ENCODE measurements at places on chromosomes 2 and 18.

- DNase-seq = no peak
Observed at GRCh38 chr2:83826577-83826976, 632.5 kb downstream of the SUCLG1 start.

- no peak for DNase-seq
Observed at GRCh38 chr18:22471546-22472131, 53.9 kb upstream of the CTAGE1 start.

- no peak for DNase-seq
Observed at GRCh38 chr2:26974352-26974751, 3.9 kb downstream of the MAPRE3 start.

DNA sequence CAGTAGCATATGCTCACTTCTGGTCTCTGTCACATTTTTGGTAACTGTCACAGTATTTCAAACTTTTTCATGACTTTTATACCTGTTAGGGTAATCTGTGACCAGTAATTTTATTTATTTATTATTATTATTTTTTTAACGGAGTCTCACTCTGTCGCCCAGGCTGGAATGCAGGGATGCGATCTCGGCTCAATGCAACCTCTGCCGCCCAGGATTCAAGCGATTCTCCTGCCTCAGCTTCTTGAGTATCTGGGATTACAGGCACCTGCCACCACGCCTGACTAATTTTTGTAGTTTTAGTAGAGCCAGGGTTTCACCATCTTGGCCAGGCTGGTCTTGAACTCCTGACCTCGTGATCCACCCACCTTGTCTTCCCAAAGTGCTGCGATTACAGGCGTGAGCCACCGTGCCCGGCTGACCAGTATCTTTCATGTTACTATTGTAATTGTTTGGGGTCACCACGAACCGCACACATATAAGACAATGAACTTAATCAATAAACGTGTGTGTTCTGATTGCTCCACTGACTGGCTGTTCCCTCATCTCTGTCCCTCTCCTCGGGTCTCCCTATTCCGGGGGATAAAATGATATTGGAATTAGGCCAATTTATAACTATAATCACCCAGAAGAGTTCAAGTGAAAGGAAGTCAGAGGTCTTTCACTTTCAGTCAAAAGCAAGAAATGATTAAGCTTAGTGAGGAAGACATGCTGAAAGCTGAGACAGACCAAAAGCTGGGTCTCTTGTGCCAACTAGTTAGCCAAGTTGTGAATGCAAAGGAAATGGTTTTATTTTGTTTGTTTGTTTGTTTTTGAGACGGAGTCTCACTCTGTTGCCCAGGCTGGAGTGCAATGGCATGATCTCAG is 22.9 kb downstream of the TGIF1 start:
- DNase-seq = no peak

DNA sequence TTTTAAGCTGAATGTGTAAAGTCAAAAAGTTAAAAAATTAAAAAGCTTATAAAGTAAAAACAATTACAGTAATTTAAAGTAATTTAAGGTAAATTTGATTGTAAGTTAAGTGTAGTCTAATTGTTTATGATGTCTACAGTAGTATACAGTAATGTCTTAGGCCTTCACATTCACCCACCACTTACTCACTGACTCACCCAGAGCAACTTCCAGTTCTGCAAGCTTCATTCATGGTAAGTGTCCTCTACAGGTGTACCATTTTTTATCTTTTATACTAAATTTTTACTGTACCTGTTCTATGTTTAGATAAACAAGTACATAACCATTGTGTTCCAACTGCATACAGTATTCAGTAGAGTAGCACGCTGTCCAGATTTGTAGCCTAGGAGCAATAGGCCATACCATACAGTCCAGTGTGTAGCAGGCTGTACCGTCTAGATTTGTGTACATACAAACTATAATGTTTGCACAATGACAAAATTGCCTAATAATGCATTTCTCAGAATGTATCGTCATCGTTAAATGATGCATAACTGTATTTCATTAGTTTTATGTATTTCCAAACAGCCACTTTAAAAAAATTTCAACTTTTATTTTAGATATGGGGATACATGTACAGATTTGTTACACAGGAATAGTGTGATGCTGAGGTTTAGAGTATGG is 319.3 kb downstream of the DYSF start:
- DNase-seq = no peak

DNA sequence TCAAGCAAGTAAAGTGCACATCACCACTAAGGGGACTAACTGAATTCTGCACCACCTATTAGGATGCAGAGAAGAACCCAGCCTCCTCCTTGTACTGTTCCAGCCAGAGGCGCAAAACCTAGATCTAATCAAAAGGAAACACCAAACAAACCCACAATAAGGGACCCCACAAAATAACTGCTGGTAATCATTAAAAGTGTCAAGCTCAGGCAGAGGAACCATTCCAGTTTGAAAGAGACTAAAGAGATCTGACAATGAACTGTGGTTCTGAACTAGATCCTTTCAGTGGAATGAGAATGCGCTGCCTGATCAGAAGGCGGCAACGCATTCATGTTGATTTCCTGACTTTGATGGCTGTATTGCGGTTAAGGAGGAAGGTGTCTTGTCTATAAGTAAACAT is 16.8 kb downstream of the HDLBP start:
- DNase-seq = no peak

DNA sequence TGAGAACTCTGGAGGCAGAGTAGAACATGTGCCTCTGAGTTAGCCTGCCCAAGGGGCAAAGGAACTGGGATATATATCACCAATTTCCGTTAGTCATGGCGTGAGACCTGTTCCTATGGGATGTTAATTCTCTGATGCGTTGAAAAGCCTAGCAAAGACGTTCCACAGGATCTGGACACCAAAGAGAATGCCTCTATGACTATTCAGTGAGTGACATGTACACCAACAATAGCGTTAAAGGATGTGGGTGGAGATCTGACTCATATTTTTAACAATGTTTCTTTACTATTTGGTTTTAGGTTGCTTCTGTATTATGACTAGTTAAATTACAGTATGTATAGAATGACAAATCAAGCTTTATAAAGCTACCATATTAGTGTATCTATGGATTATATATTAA is 320.9 kb upstream of the MC4R start:
- no peak for DNase-seq

- no peak for DNase-seq
Observed at GRCh38 chr18:59340817-59341216, 18.2 kb downstream of the LMAN1 start.

- no peak for DNase-seq
Observed at GRCh38 chr2:99660616-99661406, 171.0 kb upstream of the REV1 start.

DNA sequence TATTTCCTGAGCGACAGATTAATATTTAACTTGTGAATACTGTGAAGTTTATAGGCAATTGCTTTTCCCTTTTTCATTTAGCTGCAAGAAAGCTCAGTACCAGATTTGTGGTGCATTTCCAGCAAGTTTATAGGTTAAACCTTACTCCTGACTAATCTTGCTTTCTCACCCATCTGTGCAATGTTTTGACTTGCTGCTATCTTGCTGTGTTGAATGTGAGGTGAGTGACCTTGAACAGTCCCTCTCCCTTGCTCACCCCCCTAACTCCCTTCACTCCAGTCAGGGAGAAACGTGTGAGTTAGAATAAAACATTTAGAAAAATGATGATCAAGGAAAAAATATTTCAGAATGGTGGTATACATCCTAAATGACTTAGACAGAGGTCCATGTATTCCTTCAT is 39.8 kb upstream of the PARD3B start:
- no peak for DNase-seq

DNA sequence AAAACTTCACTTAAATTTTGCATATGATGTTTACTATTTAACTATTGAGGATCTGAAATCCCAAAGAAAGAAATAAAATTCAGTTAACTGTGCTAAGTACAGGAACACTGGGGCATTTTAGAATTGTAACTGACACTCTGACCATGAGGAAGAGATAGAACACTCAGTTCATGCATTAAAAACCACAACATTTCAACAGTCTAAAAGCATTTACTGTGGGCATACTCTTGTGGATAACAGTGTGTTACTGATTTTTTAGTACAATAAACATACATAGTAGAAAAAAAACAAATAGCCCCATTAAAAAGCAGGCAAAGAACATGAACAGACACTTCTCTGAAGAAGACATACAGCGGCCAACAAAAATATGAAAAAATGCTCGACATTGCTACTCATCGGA is 1122.7 kb upstream of the PIK3C3 start:
- no peak for DNase-seq

DNA sequence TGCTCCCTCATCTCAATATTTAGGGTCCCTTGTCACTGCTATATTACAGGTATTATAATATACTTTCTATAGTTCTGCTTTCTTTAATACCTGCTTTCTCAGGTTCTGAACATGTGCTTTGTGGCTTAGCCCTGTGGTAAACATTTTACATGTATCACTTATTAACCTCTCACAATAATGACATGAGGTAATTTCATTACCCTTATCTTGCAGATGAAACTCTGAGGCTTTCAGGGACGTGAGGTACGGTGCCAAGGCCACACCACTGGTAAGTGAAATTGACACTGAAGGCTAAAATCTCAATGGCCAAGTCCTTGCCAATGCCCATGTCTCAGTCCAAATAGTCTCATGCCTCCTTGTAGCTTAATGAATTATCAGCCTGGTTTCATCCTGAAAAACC is 21.7 kb downstream of the LINC00305 start:
- no peak for DNase-seq

DNA sequence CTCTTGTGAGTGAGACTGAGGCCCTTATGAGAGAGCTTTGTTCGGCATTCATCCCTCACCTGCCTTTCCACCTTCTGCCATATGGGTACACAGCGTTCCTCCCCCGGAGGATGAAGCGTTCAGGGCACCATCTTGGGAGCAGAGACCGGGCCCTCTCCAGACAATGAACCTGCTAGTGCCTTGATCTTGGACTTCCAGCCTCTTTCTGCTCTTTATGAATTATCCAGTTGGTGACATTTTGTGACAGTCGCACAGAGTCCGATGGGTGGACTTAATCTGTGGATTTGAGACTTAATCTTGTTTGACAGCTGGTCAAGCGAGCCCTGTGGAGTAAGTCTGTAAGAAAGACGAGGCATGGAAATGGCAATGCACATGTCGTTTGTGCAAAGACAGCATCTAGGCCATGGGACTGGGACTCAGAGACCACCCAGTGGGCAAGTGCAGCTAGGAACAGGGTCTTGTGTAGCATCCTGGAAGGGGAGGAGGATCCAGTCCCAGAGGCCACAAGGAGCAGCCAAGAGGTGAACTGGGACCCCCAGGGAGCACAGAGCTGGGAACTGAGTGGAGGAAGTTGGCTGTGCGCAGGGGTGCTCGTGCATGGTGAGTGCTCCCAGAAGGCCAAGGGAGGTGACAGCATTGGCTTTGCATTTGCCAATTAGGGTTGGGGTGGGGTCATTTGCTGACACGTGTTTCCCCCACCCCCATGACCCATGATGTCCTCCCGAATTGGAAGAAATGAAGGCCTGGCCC is 69.5 kb upstream of the HDAC4 start:
- DNase-seq = no peak

DNA sequence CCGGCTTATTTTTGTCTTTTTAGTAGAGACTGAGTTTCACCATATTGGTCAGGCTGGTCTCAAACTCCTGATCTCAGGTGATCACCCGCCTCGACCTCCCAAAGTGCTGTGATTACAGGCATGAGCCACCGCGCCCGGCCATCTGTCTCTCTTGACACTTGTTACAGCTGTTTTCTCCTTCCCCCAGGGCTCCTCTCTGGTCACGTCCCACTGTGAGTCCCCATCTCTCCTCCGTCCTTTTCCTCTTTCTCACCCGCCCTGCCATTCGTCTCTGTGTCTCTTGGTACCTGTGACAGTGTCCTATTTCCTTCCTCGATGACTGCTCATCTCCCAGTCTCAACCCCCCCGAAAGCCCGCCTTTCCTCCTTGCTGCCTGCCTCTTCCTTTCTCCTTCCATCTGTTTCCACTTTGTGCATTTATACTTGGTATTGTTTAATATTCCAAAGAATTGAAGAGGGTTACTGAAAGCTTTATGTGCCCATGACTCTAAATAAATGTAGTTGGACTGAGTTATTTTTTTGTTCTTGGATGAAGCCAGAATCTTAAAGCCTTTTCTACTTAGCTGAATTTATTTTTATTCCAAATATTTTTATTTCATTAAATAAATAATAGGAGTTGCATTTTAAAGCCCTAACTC is 241.5 kb downstream of the SH3RF3 start:
- no peak for DNase-seq

DNA sequence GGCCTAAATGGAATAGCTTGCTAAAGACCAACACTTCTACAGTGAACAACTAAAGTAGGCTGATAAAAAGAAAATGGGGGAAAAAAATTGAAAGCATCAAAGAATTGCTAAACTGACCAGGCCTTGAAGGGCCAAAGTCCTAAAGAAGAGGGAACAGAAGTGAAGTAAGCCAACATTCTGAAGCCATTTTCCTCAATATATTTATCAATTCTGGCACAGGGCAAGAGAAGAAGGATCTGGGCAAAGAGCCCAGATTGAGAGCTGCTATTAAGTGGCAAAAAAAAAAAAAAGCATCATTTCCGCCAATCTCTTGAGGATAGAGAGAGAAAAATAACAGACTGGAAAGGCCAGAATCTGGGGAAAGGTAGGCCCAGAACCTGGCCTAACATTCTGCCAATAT is 25.7 kb downstream of the FANCL start:
- DNase-seq = peak; percentile 22

DNA sequence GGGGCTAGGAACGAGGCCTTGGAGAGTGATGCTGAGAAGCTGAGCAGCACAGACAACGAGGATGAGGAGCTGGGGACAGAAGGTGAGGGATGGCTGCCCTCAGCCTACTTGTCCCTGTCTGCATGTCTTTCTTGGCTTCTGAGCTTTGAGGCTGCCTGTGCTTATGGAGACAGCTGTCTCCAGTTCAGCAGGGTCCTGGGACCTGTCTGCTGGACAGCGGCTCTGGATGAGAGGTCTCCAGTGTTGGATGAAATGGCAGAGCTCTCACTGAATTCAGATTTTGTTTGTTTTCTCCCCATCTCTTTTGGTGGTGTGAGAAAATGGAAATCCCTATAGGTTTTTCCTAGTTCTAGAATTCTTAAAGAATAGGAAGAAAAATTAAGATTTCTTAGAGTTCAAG is 54.8 kb downstream of the NTSR2 start:
- no peak for DNase-seq

DNA sequence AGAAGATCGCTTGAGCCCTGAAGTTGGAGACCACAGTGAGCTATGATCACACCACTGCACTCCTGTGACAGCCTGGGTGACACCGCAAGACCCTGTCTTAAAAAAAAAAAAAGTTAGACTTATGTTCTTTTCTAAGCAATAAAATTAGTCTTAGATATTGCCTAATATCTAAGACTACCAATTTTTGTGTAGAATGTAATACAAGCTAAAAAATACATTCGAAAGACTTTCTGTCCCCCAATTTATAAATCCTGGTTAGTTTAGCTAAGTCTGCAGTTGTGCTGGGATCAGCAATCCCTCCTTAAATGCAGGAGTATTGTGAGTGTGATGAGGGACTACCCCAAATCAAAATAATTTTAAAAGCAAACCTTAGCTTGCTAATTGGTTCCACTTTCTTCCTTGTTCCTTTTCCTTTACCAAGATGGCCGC is 358 bp upstream of the STAMBP start:
- no peak for DNase-seq

DNA sequence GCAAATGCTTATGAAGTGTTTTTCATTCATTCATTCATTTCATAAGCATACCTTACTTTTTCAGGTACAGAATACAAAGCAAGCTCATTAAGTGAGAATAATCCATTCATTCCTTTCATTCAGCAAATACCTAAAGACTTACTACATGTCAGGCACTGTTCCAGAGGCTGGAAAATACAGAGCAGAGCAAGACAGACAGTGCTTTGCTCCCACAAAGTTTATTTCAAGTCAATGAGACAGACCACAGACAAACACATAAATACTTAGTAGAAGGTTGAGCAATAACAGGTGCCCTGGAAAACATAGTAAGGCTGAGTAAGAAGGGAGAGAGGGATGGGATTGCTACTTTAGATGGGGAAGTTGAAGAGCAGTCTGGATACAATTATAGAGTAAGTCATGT is 309.8 kb downstream of the C1D start:
- no peak for DNase-seq
